Glomerular endothelial cell (primary cell): ENCODE measurements at places on chromosomes 1 and 21.

DNA sequence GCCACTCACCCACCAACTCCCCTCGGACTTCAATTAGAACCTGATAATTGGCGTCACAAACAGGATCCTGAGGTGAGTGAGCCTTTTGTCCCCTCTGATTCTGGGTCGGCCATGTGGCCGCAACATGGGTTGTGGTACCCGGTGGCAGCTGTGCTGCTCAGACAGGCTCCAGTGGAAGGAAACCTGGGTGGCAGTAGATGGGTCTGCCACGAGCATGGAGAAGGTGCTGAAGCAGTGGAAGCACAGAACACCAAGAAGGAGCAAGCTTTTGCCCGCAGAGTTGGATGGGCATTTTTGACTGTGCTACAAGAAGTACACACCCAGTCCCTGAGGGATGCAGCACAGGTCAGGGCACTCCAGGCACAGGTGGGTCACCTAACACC lies 16.5 kb upstream of the UBE2U start:
- DNase-seq, result no peak

GRCh38 chr1:9249534-9250410 lies 15.2 kb downstream of the H6PD start:
- no peak for DNase-seq

GRCh38 chr1:174217248-174217647 lies 57.9 kb downstream of the RABGAP1L start:
- no peak for DNase-seq

GRCh38 chr1:57033222-57034001 lies 67.6 kb upstream of the C8B start:
- no peak for DNase-seq

DNA sequence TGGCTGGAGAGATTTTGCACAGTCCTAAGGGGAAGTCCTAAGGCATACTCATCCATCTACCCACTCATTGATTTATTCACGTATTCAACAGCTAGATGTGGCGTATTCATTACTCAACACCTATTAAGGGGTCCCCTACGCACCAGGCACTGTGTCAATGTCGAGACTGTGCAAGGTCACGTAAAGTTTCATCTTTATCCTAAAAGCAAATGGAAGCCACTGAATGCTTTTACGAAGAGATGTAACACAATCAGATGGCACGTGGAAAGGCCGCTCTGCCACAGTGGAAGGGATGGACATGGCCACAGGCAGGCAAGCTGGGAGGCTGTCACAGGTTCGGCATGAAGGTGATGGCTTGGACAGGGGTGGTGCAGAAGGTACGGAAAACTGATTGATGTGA lies 66.3 kb upstream of the ZBTB18 start:
- DNase-seq, result no peak

GRCh38 chr1:1004780-1005697 lies 5.1 kb upstream of the HES4 start:
- no peak for DNase-seq

DNA sequence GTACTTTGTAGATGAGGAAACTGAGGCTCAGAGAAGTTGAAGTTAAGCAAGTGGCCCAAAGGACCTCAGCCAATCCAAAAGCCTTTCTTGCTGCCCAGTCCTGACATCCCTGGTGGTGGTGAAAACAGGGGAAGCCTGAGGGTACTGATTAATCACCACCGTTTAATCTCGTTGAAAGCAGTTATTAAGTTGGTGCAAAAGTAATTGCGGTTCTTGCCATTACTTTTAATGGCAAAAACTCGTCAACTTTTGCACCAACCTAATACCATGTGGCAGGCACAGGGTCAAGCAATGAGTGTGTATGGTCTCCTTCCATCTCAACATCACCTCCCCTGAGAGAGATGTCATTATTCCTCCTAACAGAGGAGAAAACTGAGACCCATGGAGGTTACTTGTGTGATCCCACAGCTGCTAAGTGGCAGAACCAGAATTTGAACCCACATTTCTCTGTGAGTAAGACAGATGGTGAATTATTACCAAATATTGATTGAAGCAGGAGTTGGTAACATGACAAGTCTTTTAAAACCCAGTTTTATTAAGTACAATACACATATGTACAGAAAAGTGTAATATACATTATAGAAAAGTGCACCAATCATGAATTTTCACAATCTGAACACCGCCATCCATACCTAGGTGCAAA lies 39.4 kb upstream of the GRHL3 start:
- DNase-seq, result no peak

DNA sequence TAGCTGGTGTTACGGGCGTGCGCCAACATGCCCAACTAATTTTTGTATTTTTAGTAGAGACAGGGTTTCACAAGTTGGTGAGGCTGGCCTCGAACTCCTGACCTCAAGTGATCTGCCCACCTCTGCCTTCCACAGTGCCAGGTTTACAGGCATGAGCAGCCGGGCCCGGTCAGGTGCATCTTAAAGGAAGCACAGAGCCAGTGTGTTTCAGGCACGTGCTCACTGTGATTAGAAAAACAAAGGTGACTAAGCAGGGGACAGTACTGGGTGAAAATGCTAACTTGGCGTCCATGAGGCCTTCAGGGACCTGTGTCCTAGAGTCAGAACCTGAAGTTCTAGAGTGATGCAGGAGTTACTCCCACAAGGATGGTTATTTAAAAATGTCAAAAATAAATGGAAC lies 60.0 kb upstream of the GJA8 start:
- no peak for DNase-seq

DNA sequence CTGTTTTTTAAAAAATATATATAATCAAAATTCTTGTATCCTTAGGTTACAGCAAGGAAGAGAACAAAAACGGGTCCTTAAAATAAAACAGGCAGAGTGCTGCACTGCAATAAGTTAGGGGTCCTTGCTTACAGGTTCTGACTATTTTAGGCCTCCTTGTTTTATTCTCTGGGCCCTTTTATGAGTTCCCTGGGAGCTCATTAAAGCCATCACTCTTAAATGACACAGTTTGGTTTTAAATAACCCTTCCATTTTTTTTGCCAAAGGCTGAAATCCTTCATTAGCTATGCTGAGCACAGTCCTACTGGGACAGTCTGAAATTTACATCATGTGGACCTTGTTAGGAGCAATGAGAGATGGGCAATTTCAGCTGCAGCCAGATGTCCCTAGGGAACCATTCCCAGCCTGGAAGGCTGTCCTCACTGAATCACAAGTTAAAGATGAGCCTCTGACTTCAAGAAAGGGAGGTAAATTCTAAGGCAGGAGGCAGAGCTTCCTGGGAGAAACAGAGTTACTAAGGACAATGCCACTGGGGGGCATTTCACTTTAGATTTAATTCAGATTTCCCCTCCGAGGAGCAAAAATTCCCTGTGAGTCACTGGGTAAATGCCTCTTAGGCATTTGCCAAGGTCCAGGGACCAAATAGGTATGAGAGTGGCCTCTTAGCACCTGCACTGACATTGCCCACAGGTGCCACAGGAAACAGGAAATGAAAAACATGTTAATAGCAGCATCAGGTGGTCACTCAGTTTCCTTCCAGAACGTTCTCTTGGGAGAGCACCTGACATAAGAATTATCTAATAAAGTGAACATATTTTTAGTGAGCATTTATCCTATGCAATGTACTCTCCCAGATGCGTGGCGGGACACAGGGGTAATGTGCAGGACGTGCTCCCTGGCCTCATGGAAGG lies 3.8 kb upstream of the MUL1 start:
- DNase-seq, result no peak

GRCh38 chr1:155946633-155947219 lies 5.3 kb downstream of the RXFP4 start:
- no peak for DNase-seq

DNA sequence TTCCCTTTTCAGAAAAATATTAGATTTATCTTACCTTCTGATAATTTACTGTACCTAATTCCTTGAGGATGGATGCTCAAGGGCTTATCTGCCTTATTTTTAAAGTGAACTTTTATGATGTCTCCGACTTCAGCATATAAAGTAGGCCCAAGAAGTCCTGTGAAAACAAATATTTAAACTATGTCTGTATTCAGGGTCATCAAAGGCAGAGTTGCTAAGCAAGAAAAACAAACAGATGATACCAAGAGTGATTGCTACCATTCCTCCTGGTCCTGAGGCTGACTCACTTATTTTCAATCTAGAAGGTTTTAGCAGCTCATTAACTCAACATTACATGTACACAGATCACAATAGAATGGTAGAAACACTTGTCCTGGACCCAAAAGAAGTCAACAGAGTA lies 14.1 kb downstream of the F5 start:
- no peak for DNase-seq

GRCh38 chr1:200290010-200290685 lies 119.7 kb downstream of the ZNF281 start:
- DNase-seq, result no peak

- DNase-seq, result no peak
These were observed 56.1 kb downstream of the MEF2D start for GRCh38 chr1:156444407-156445001.

- DNase-seq, result no peak
These were observed 33.0 kb upstream of the IVNS1ABP start for GRCh38 chr1:185350027-185350442.

GRCh38 chr1:193542690-193543089 lies 356.3 kb upstream of the B3GALT2 start:
- no peak for DNase-seq

DNA sequence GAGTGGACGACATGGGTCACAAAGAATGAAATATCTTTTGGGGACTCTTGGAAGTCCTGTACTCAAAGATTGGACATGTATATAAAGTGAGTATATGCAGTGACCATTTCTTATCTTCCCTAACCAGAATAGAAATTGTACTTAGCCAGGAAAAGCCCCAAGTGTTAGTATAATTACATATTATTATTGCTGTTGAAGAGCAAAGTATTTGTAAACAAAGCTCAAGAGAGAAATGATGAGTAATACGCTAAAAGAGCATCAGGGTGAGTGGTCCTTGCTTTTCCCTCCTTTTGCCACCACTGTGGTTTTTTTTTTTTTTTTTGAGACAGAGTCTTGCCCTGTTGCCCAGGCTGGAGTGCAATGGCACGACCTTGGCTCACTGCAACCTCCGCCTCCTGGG lies 6.4 kb upstream of the CGN start:
- DNase-seq, result no peak
